ENCODE measurements at places on chromosomes 5 and 9.

GRCh38 chr5:39315995-39316394 lies 48.3 kb downstream of the C9 start:
- H3K4me1 ChIP-seq = no peaks in the 10 kb centered on the region
- H3K27me3 ChIP-seq = no peaks in the 10 kb centered on the region
- H3K27ac ChIP-seq = no peak overlapping the region
- H3K4me3 ChIP-seq = no peak overlapping the region

- H3K4me3 ChIP-seq = no peak overlapping the region
- no peak overlapping the region for H3K27ac ChIP-seq
- DNase-seq = no peak
- H3K27me3 ChIP-seq = no peaks in the 10 kb centered on the region
These were observed 12.0 kb upstream of the NRARP start for GRCh38 chr9:137313956-137314560.

GRCh38 chr5:149724130-149724840 lies 5.8 kb upstream of the PPARGC1B start:
- H3K4me3 ChIP-seq = no peak overlapping the region
- H3K27me3 ChIP-seq = peaks cover 36% of the 10 kb centered on the region
- no peaks in the 10 kb centered on the region for H3K36me3 ChIP-seq
- no peak for DNase-seq
- peaks cover 6% of the 10 kb centered on the region for H3K4me1 ChIP-seq

- no peak overlapping the region for H3K27ac ChIP-seq
- H3K36me3 ChIP-seq = no peaks in the 10 kb centered on the region
- H3K4me1 ChIP-seq = no peaks in the 10 kb centered on the region
- DNase-seq = no peak
- H3K27me3 ChIP-seq = no peaks in the 10 kb centered on the region
These were observed 240.2 kb upstream of the GLRA1 start for GRCh38 chr5:152164860-152165259.

DNA sequence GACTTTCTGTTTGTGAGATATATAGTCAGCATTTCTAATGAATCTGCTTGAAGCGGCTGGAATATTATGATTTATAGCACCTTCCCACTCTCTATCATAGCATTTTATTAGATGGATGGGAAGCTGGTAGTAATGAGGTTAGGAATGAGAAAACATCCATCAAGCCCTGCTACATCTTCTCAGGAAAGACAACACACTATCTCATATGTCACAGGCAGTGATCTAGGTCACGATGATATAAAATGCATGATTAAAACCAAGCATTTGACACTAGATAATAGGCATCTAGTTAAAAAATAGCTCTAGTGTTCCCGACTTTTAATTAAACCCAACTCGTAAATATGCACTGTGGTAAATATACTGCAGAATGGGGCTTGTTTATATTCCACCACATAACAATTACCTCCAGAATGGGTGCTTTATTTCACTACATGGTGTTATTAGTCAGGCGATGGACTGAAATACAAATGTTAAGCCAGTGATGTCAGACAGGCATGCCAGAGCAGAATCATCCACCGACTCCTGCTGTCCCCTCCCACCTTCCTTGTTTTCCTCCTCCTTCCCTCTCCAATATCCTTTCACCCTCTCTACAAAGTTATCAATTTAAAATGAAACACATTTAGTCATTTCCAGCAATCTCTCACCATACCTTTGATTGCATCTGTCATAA lies 286.8 kb downstream of the SPATA31D1 start:
- peaks cover 34% of the 10 kb centered on the region for H3K4me1 ChIP-seq
- no peak for DNase-seq
- H3K36me3 ChIP-seq = no peaks in the 10 kb centered on the region
- H3K27ac ChIP-seq = no peak overlapping the region
- no peaks in the 10 kb centered on the region for H3K27me3 ChIP-seq
- no peak overlapping the region for H3K4me3 ChIP-seq

- H3K4me3 ChIP-seq = no peak overlapping the region
- no peak for DNase-seq
- peak overlapping the region; percentile 78 for H3K27ac ChIP-seq
- H3K27me3 ChIP-seq = no peaks in the 10 kb centered on the region
- no peaks in the 10 kb centered on the region for H3K36me3 ChIP-seq
- peaks cover 58% of the 10 kb centered on the region for H3K4me1 ChIP-seq
These were observed 201.0 kb downstream of the EFNA5 start for GRCh38 chr5:107469485-107470294.

- no peak for DNase-seq
- no peak overlapping the region for H3K27ac ChIP-seq
- H3K4me1 ChIP-seq = no peaks in the 10 kb centered on the region
- no peaks in the 10 kb centered on the region for H3K36me3 ChIP-seq
- no peak overlapping the region for H3K4me3 ChIP-seq
- H3K27me3 ChIP-seq = no peaks in the 10 kb centered on the region
These were observed 51.2 kb upstream of the ADRA1B start for GRCh38 chr5:159864885-159865691.

- H3K4me3 ChIP-seq = no peak overlapping the region
- H3K27me3 ChIP-seq = no peaks in the 10 kb centered on the region
- H3K27ac ChIP-seq = no peak overlapping the region
- 0 out of 2 replicates have a peak, but pooled peaks cover 4% of the 10 kb centered on the region for H3K4me1 ChIP-seq
- DNase-seq = no peak
- no peaks in the 10 kb centered on the region for H3K36me3 ChIP-seq
These were observed 9.0 kb upstream of the IER5L start for GRCh38 chr9:129187042-129187441.

GRCh38 chr9:742914-743589 lies 98.4 kb upstream of the DMRT1 start:
- H3K27me3 ChIP-seq = no peaks in the 10 kb centered on the region
- DNase-seq = no peak
- H3K36me3 ChIP-seq = peaks cover 23% of the 10 kb centered on the region
- no peak overlapping the region for H3K27ac ChIP-seq

- no peaks in the 10 kb centered on the region for H3K27me3 ChIP-seq
- H3K4me3 ChIP-seq = no peak overlapping the region
- H3K27ac ChIP-seq = peak overlapping the region; percentile 70
- H3K4me1 ChIP-seq = peaks cover 22% of the 10 kb centered on the region
- no peaks in the 10 kb centered on the region for H3K36me3 ChIP-seq
These were observed 119.8 kb upstream of the TBC1D2 start for GRCh38 chr9:98375138-98375726.

All from SJSA1 (cell line).